ENCODE measurements at places on chromosomes 11 and 22.

- no peak for DNase-seq
These were observed 303.5 kb upstream of the ANO3 start for GRCh38 chr11:26028393-26028911.

DNA sequence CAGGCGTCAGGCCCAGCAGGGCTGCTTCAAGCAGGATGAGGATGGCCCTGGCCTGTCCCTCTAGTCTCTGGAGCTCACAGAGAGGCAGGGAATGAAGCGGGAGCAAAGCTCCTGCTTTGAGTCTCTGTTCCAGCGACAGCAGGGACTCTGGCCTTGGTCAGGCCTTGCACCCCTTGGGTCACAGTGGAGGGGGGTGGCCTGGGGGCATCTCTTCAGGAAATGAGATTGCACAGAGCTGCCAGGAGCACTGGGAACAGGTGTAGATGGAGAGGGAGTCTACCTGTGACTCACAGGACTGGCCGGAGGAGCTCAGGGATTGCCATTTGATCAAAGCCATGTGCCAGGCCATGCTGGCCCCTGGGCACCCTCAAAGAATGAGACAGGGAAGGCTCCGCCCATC is 1.6 kb downstream of the ANO1 start:
- no peak for DNase-seq

DNA sequence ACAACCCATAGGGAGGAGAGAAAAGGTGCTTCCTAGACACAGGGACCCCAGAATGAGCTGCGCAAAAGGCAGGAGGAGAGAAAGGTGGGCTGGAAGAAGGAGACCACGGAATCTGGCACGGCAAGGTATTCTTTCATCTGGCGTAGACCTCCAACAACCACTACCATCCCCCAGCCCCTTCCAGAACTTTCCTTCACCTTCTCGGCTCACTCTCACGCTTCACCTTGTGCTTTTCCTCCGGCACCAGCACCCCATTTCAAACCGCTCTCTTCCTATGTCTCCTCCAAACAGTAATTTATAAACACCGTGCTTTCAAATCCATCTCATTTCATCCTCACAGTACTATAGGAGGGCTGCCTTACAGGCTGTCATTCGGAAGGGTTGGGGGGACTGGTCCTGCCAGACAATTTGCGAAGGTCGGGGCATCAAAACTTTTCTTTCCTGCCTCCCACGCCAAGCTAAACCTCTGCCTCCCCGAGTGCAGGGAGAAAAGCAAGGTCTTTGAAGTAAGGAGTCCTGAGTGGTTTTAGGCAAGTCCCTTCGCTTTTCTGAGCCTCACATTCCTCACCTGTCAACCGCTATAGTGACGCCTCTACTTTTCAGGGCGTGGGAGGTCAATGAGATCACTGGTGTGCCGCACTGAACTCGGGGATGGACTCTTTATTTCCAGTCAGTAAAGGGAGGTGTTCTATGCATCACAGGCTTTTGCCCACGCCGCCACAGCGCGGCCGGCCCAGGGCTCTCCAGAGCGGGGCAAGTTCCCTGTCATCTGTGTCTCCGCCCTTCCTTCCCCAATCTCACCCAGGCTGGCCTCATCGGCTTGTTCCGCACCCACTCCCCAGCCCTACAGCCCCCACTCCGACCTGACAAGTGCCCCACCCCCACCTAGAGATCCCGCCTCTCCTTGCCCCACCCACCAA is 800 bp downstream of the KCTD21 start:
- DNase-seq: peak; percentile 59

- DNase-seq: no peak
These were observed 498.3 kb downstream of the CNTN5 start for GRCh38 chr11:99519095-99519494.

Data from activated CD4-positive, alpha-beta T cell treated with anti-CD3 and anti-CD28 coated beads for 24 hours (primary cell).